ENCODE measurements at places on chromosomes 16 and 17. TPM values are rescaled to one million over a fixed set of nuclear protein-coding genes. Genes with fewer than 3 reads are reported as not detected.
A peak's percentile ranks its signal among the peaks of the same experiment; 100 is the strongest.

Gene WDR90
- 43.6 TPM for total RNA-seq

Gene HSPB9
- total RNA-seq = 0.11 TPM

GRCh38 chr17:40607641-40608040 is 40.0 kb downstream of the SMARCE1 start:
- peak; percentile 69 for DNase-seq

DNA sequence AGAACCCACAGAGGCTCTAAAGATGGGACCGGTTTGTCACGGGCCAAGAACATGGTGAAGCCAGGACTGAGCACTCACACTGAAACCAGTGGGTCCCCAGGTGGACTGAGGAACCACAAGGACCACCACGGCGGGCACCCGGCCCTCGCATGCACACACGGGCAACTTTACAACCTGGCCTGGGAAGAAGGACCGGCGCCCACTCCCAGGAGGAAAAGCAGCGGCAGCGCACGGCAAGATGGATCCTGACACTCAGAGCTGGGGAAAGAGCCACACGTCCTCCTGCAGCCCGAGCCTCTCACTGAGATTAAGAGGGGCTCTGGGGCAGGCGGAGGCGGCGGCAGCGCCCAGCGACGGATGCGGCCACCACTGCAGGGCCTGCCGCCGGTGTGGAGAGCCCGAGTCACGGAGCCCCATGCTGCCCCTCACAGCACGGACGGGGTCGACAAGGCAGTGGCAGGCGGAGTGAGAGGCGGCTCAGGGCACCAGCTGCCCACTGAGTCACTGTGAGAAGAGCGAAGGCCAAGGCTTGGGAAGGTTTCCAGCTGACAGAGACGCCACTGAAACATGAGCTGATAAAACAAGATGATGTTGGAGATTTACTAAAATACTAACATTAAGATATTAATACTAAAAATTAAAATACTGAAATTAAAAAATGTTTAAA is 118.3 kb downstream of the ANKRD11 start:
- DNase-seq = no peak

Gene ST6GALNAC2
- total RNA-seq = 0.32 TPM
